ENCODE measurements at places on chromosomes 7 and 10.

DNA sequence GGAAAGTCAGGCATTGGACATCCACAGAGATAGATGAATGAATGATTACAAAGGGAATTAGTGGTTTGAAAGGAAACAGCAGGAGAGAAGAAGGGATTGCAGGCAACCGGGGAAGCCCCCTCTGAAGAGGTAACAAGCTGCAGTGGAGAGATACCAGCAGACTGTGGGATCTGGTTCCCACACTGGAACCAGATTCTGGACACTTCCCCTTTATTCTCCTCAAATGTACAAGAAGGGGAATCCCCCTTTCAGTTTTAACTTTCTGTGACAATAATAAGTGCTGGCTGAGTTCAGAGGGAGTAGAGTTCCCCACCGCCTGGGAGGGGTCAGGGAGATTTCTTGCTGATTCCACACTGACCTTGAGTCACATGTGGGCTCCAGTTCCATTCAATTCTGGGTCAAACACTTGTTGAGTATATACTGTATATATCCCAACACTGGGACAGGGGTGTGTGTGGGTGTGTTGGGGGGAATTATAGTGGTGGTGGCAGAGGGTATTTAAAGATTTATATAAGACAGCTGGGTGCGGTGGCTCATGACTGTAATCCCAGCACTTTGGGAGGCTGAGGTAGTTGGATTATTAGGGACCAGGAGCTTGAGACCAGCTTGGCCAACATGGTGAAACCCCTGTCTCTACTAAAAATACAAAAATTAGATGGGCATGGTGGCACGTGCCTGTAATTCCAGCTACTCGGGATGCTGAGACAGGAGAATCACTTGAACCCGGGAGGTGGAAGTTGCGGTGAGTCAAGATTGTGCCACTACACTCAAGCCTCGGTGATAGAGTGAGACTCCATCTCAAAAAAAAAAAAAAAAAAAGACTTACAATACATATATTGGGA lies 16.5 kb upstream of the DDIT4 start:
- no peak for DNase-seq

DNA sequence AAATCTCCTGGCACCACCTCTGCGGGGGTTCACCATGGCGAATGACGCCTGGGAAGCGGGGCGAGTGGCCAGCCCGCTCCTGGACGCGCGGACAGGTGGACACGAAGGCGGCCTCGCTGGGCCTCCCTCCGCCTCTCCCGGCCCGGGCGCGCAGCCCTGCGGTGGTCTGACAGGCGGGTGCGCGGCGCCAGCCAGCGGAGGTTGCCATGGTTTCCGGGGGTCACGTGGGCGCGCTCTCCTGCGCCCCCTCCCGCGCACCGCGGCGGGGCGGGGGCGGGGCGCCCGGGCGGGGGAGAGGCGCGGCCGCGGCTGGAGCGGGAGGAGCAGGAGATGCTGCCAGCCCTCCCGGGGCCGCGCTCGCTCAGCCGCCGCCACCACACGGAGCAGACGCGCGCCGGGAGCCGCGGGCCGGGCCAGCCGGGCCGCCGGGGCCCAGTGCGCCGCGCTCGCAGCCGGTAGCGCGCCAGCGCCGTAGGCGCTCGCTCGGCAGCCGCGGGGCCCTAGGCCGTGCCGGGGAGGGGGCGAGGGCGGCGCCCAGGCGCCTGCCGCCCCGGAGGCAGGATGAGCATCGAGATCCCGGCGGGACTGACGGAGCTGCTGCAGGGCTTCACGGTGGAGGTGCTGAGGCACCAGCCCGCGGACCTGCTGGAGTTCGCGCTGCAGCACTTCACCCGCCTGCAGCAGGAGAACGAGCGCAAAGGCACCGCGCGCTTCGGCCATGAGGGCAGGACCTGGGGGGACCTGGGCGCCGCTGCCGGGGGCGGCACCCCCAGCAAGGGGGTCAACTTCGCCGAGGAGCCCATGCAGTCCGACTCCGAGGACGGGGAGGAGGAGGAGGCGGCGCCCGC lies at the start of gene PRKAR2B:
PRKAR2B (plus strand) TSS at position 359 of the 848 bp plus-strand sequence; CDS start at position 562, 203 bp downstream.
- DNase-seq = peak; percentile 93

DNA sequence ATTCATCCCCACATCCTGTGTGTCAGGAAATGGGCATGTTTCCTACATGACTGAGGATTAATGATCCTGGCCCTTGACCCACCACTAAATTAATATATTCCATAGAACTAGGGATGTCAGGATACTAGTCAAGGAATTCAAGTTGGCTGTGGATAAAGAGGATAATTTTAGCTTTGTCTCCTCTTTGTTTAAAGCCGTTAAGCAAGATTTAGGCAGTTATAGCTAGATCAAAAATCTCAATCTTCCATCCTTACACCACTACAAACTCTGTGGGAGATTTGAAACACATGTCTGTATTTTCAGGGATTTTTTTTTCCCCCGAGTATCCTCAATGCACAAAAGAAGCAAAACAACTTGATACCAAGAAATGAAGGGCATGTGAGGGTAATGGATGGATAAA lies 417.1 kb downstream of the MAGI2 start:
- DNase-seq = no peak

DNA sequence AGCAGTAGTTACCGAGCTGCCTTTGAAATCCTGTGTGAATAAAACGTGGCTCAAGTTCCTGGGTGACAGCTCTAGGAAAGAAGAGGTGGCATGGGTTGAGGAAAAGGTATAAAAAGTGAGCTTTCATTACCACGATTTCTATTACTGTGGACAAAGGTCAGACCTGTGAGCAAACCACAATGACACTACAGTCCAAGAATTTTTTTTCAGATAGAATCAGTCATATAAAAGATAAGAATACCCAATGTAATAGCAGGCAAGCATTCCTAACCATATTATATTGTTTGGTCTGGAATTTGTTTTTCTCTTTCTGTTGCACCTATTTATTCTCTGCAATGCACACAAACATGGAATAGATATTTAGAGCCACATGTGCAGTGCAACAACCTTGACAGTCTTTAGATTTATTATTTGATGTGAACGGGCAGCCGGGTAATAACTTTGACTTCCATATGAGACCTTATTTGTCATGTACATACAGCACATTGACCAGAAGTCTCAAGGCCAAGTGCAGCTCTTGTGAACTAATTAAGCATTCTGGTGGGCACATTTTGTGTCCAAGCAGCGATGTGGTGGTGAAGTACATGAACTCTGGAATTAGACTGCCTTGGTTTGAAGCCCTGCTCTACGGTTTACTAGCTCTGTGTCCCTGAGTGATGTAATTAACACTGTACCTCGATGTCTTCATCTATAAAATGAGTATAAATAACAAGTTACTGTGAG lies 156.8 kb downstream of the NRCAM start:
- peak; percentile 82 for DNase-seq

GRCh38 chr10:113849946-113850345 lies 3.9 kb downstream of the DCLRE1A start:
- DNase-seq = no peak

DNA sequence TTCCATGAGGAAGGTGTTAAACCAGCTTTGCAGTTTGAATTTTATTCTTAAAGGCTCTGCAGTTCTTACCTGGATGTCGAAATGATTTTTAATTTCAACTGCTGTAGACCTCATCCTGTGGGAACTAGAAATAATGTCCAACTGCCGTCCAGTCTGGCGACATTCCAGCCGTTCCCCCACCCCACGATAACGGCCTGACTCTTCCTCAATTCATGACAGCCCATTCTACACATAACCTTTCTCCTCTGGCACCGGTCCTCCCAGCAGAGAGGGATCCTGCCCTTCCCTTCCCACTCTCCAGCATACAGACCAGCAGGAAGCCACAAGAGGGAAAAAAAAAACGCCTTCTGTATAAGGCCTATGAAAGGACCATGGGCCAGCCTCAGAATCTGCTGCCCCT lies 51.8 kb upstream of the PRR15 start:
- no peak for DNase-seq

GRCh38 chr10:46226232-46226631 lies 60.6 kb upstream of the ANTXRL start:
- no peak for DNase-seq

- DNase-seq = no peak
Measured at GRCh38 chr10:89134963-89135362, 72.2 kb downstream of the CH25H start.

- no peak for DNase-seq
Measured at GRCh38 chr7:135704698-135705097, 23.3 kb downstream of the SLC13A4 start.

DNA sequence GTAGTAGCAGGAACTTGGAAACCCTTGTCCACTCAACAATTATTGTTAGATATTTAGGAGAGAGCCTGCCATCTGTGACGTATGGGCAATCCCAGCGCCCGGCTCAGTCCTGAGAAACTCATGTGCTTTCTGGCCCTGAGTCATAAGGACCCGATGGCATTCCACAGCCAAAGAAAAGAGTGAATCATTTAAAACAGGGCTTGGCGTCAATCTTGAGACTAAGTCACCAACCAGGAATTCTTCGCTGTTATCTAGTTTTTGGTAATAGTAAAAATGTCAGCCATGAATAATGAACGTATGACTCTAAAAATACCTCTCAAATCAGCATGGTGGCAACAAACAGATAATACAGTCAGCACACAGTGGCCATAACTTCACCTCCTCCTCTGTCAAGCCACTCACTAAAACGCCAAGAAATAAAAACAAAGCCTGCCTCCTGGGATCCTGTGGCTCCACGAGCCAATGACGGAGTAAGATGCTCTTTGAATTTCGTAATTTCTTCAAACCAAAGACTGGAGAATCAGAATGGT lies 140.8 kb downstream of the ADAM12 start:
- DNase-seq = peak; percentile 99

GRCh38 chr7:50806143-50806542 lies 23.4 kb upstream of the GRB10 start:
- no peak for DNase-seq

DNA sequence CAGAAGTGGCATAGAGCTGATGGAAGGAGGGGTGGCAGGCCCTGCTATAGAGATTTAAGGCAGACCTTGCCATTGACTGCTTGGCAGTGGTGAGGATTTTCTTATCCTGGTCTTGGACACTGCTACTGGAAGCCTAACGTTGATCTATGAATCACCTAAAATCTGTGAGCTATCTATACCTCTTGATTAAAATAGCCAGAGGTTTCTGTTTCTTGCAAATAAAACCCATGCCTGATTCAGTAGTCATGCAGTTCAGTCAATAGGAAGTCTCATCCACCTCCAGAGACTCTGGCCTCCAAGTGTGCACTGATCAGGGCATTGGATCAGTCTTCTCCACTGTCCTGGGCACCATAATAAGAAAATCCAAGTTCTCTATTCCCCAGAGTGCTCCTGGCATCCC lies 286.5 kb downstream of the PTEN start:
- no peak for DNase-seq

GRCh38 chr10:69838853-69839252 lies 37.1 kb downstream of the COL13A1 start:
- peak; percentile 79 for DNase-seq

GRCh38 chr7:74047804-74048380 lies 19.9 kb downstream of the ELN start:
- no peak for DNase-seq

DNA sequence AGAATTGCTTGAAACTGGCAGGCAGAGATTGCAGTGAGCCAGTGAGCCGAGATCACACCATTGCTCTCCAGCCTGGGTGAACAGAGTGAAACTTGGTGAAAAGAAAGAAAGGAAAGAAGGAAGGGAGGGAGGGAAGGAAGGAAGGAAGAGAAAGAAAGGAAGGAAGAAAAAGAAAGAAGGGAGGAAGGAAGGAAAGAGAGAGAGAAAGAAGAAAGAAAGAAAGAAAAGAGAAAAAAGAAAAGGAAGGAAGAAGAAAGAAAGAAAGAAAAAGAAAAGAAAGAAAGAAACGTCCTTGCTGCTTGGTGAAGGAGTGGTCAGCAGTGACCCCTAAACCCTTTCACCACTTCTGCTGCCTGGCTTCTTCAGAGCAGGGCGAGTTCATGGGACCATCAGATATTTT lies 147.1 kb upstream of the MYO3A start:
- DNase-seq = no peak

GRCh38 chr10:113020838-113021237 lies 70.8 kb downstream of the TCF7L2 start:
- no peak for DNase-seq

DNA sequence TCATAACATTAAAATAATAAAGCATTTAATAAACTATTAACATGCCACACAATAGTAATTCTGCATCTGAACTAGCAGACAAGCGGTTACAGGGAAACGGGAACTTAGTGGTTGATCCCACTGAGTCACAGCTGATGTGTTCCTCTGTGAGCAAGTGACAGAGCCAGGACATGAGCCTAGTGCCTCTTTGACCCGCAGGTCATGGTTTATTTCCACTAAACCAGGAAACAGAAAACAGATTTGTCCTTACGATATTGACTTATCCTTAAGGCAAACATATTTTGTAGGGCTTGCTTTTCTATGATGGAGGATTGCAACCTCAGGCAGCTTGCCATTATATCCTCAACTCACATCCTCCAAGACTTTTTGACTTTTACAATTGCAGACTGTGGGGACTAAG lies 987.3 kb downstream of the CCSER2 start:
- DNase-seq = no peak

DNA sequence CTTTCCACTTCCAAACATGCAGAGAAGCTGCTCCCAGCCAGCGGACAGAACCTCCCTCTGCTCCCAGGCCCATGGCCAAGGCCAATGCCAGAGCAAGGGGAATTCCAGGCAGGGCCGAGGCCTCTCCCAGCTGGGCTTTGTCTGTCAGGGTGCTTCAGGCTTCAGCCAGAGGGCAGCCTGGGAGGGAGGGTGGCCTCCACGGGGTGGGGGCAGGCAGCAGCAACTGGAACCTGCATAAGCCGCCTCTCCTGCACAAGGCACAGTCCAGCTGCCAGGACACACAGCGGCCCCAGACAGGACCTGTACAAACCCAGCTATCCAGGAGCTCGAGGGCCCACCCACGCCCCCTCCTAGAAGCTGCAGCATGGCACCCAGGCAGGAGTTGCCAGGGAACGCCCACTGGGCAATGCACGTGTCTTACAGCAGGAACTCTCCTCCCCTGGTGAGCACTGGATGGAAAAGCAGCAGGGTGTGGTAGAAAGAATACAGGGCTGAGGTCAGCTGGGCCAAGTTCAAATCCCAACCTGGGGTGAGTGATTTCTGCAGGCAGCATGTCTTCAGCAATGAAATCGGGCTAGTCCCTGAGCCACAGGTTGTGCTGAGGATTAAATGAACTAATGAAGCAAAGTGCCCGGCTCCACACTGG lies 7.6 kb downstream of the FAM53B start:
- peak; percentile 78 for DNase-seq

DNA sequence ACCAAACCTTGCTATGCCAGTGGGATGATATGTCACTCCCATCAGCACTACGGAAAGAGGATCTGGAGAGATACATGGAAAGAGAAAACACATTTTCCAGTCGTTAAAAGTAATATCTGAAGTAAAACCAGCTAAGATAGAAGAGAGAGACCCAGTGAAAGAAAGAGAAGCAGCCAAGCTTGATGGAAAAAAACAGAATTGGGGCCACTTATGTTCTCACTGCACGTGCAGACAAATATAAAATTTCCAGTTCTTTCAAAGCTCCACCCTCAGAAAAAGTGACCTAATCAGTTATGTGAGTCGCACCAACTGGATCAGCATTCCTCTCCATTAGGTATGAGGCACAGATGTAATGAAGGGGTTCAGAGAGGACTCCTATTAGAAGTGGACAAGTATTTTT lies 266.1 kb downstream of the MTERF1 start:
- no peak for DNase-seq

GRCh38 chr10:4684434-4684833 lies 141.6 kb upstream of the AKR1E2 start:
- no peak for DNase-seq

Data from astrocyte of the hippocampus (primary cell).